ENCODE measurements at places on chromosomes 13 and 19. TPM values are rescaled to one million over a fixed set of nuclear protein-coding genes. Genes with fewer than 3 reads are reported as not detected.

CBLC gene
- not detected for total RNA-seq

DKKL1 gene
- total RNA-seq = not detected

KRTDAP gene
- total RNA-seq = not detected

STOML3 gene
- not detected for total RNA-seq

KIR2DL4 gene
- total RNA-seq = not detected

KLK11 gene
- not detected for total RNA-seq

GNG7 gene
- 8.5 TPM for total RNA-seq

GAS6 gene
- total RNA-seq = 2.4 TPM

BRME1 gene
- 3.0 TPM for total RNA-seq

KCNK6 gene
- total RNA-seq = 6.6 TPM

SMIM44 gene
- total RNA-seq = not detected

TSHZ3 gene
- total RNA-seq = not detected

SOHLH2 gene
- total RNA-seq = not detected

DNA sequence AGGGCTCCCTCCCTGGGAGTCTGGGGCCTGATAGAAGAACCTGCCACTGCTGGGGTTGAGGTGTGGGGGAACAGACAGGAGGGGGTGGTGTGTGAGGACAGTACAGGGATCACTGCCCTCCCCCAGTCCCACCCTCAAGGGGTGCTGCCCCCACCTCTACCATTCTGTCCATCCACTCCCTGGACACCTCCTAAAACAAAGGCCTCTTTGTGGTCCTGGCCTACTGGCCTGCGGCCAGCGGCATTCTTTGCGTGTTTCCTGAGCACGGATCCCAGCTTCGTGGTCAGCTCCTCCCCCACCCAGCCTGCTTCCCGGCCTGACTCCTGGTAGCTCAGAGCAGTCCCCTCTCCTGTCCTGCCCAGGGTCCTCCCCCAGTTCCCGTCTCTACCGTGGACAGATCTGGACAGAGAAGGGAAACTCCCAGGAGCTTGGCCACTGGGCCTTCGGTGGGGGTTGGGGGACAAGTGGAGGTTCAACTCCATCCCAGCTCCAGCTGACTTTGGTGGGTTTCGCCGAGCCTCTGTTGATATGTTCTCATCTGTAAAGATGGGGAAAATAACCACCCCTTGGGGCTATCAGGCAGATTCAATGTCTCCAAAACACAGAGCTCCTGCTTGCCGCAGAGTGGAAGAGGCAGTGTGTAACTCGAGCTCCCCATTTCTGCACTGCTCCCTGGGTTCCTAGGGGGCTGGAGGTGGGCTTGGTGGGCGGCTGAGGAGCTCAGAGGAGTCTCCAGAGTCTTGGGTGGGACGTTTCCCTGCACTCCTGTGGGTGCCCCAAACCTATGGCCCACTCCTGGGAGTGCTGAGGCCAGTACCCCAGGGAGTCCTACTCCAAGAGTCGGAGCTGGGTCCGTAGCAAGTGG is 48.7 kb downstream of the LYL1 start:
- no peak for DNase-seq

GRCh38 chr13:20125783-20126165 is 35.1 kb downstream of the GJA3 start:
- no peak for DNase-seq

GRCh38 chr13:113086031-113086750 is 19.4 kb upstream of the F7 start:
- DNase-seq = no peak

- DNase-seq = no peak
Measured at GRCh38 chr19:30675086-30675485, 302.9 kb downstream of the ZNF536 start.

- no peak for DNase-seq
Measured at GRCh38 chr13:107284173-107284572, 716.2 kb upstream of the ARGLU1 start.

DNA sequence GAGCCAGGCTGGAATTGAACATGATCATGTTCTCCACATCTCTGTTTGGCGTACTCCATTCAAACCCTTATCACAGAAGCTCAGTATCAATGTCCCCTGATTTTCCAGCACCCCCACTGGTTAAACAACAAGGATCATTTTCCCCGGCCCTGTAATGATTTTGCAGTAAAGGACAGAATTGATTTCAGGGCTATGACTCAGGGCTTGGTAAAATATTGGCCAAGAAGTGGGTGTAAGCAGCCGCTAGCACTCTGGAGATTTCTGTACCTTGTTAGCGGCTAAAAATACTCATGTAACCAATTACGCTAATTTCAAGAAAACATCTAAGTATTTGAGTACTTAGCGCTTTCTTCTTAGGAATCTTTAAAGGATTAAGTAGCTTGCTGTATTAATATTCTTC is 69.5 kb upstream of the FNDC3A start:
- no peak for DNase-seq

DNA sequence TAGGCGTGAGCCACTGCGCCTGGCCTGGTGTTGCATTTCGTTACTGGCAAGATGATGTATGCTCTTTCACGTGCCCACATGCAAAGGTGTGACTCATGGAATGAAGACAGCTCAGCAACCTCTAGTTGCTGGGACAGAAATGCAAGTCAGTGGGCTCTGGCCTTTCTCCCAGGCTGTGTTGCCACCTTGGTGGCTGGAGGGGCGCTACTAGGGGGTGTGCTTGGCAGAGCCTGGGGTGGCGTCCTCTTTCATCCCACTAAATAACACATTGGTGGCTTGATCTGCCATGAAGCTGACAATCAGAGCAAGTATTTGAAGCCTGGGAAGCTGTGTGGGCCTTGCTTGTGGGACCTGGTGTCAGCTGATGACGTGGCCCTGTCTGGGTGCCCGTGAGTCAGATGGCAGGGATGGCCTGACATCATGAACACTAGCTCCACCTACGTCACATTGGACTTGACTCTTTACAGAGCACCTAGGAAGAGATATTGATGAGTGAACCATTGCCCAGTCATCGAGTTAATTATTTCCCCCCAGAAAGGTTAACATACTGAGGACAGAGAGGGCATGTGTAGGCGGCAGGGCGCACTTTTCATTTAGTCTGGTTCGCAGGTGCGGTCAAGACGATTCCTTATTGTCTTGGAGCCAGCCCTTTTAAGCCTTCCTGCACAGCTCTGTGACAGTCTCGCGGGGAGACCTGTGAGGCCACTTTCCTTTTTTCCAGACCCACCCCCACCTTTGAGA is 154.2 kb downstream of the TM9SF2 start:
- DNase-seq = no peak

DNA sequence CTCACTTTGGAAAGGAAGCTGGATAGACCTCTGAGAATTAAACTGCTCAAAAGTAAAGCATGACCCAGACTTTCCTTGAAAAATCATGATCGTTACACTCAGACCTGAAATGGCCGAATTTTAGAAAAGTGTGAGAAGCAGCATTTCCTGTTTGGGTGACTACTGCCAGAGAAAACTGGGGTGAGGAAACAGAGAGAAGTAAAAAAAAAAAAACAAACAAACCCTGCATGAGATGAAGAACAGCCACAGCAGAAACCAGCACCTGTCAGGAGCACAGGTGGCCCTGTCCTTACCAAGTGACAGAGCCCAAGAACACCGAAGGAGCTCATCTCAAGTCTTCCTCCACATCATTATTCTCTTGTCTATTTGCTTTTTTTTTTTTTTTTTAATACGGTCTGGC is 12.0 kb upstream of the ADPRHL1 start:
- no peak for DNase-seq

DNA sequence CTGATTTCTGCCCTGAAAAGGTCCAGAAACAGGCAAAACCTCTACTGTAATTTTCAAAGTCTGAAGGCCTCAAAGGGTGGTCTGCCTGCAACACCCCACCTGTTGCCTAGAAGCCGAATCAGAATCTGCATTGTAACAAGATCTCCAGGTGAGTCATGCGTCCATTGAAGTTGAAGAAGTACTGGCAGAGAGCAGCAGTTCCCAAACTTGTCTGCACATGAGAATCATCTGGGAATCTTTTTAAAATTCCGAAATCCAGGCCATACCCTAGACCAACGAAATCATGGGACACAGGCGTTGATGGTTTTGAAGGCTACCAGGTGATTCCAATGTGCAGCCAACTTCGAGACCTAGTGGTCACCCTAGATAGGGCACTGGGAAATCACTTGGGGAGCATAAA is 16.0 kb upstream of the CLN5 start:
- DNase-seq = no peak

GRCh38 chr19:54677217-54677616 is 14.4 kb downstream of the LILRB4 start:
- no peak for DNase-seq

- DNase-seq = peak; percentile 51
Measured at GRCh38 chr19:50705422-50706019, 14.1 kb downstream of the SHANK1 start.

- peak; percentile 16 for DNase-seq
Measured at GRCh38 chr19:13920940-13921747, 15.1 kb downstream of the CC2D1A start.

GRCh38 chr13:110231348-110232047 is 75.5 kb downstream of the COL4A1 start:
- DNase-seq = no peak

DNA sequence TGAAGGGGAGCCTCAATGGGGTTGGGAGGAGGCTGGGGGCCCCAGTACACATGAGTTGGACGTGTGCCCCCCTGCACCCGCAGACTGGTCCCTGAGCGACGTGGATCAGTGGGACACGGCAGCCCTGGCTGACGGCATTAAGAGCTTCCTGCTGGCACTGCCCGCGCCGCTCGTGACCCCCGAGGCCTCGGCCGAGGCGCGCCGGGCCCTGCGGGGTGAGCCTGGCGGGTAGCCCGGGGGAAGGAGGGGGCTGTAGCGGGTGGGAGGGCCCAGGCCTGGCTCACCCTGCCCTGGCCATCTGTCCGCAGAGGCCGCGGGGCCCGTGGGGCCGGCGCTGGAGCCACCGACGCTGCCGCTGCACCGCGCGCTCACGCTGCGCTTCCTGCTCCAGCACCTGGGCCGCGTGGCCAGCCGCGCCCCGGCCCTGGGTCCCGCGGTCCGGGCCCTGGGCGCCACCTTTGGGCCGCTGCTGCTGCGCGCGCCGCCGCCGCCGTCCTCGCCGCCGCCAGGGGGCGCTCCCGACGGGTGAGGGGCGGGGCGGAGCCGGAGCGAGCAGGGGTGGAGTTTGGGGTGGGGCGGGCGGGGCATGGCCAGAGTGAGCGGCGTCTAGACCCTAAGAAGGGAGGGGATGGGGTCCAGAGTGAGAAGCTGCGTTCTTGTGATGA is 8.1 kb downstream of the PIK3R2 start:
- peak; percentile 85 for DNase-seq

DNA sequence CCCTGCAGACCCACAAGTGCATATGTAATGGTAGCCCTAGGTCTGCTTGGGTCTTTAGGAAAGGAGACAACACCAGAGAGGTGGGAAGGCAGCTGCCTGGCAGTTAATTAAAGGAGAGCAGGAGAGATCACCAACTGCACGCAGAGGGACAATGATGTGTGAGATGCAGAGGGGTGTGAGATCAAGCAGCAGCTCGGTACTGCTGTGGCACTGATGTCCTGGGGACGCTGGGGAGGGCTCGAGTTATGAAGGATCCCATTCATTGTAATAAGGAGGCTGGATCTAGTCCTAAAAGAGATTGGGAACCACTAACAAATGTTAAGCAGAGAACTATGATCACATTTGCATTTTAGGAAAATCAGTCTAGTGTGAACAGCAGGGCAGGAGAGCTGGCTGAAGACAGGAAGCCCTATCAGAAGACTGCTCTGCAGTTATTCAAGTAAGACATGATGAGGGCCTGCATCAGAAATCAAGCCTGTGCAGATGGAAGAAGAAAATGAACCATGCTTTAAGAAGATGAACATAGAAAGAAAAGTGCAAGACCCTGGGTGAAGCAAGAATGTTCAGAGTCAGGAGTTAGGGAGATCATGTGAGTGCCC is 80.4 kb downstream of the DLEU7 start:
- no peak for DNase-seq

DNA sequence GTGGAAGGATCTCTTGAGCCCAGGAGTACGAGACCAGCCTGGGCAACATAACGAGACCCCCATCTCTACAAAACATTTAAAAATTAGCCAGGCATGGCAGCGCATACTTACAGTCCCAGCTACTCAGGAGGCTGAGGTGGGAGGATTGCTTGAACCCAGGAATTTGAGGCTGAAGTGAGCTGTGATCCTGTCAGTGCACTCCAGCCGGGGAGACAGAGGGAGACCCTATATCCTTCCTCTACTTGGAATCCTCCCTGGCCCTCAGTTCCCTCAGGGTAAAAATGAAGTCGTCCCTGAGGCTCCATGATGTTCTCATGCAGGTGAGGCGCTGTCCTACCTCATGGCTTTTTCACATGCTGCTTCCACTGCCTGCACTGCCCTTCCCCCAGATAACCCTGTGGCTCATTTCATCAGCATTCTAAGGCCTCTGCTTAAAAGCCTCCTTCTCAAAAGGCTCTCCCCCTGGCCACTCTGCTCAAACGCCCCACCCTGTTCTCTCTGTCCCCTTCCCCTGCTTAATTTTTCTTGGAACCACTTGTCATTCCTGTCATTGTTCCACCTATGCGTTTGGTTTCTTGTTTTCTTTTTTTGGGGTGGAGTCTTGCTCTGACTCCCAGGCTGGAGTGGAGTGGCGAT is 19.2 kb downstream of the DNM2 start:
- no peak for DNase-seq

DNA sequence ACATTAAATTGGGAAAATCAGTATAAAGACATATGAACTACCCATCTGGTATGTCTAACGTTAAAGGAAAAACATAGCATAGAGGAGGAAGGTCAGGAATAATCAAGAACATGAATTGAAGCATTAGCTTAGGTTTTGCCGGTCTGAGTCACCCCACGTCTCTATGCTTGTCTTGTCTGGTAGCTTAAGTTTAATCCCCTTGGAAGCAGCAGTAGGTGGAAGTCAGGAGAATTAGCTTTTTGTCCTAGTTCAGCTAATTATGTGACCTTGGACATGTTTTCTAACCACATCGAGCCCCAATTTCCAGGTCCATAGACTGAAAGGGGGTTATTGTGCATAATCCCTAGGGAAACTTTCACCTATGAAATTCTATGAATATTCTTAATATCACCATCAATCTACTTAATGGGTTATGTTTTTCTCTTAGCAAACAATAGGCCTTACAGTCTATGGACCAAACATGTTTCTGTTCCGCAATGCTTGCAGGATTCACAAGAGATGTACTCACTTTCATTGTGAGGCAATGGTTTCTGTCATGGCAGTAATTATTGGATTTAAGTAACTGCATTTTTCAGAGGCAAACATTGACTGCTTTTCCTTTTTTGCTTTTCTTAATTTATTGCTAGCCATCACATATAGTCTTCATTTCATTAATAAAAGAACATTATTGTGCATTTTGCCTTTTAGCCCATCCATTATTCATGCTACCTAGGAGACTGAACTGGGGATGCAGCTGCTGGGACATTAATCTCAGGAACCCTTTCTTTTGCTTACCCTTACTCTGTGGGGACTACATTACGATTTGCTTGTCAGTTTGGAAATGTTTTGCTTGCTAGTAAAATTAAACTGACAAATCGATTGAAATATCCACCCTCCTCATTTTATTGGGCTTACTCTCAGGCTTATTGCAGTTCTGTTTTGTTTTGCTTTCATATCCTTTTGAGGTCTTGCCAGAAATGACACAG is 304.8 kb upstream of the MAB21L1 start:
- no peak for DNase-seq

DNA sequence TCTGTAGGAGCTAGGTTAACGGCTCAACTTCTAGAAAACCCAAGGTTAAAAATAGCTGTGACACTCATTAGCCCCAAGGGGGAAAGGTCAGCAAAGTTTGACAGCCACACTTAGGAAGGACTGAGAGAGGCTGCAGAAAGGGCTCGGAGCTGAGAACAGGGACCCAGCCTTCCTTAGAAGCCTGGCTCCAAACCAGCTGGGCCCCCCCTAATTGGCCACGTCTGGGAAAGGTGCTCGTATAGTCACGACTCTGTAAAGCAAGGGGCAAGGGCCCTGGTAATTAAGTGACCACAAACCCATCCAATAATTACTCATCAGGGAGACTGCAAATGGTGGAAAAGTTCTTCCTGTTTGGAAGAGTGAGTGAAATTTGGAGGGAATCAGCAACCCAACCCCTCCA is 90.5 kb downstream of the RNASEH2B start:
- no peak for DNase-seq
